Heart left ventricle (tissue), 16 donors: ENCODE measurements at places on chromosomes 11 and 22. TPM values are rescaled to one million over a fixed set of nuclear protein-coding genes. Genes with fewer than 3 reads are reported as not detected.
A peak's percentile ranks its signal among the peaks of the same experiment; 100 is the strongest.

- no peak for DNase-seq
These were observed 886.3 kb downstream of the NTM start for GRCh38 chr11:132256528-132257279.

DNA sequence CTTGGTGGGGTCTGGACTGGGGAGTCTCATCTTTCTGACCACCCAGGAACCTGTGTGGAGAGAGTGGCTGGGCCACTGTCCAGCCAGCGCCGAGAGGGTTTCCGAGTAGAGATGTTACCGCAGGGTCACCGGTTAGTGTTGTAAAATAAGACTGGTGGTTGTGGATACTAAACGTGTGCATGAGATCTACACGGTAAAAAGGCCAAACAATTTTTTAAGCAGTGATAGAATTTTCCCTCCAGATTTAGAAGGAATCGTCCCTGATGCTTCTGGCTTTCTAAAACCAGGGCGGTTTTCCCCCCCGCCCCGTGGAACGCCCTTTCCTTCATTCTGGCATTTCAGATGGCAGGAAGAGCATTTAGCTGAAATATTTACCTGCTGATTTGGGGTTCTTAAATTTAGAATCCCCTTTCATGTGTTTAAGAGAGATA, 72.6 kb upstream of the PPARA start:
- peak; percentile 29 for DNase-seq

- no peak for DNase-seq
These were observed 68.4 kb downstream of the CACNA1I start for GRCh38 chr22:39638958-39639357.

GRCh38 chr22:22547226-22547625, 11.8 kb downstream of the PRAME start:
- no peak for DNase-seq

- DNase-seq, result no peak
These were observed 1.3 kb downstream of the OR52E4 start for GRCh38 chr11:5881756-5882155.

The RAB38 gene
- total RNA-seq, result 0.47 TPM

DNA sequence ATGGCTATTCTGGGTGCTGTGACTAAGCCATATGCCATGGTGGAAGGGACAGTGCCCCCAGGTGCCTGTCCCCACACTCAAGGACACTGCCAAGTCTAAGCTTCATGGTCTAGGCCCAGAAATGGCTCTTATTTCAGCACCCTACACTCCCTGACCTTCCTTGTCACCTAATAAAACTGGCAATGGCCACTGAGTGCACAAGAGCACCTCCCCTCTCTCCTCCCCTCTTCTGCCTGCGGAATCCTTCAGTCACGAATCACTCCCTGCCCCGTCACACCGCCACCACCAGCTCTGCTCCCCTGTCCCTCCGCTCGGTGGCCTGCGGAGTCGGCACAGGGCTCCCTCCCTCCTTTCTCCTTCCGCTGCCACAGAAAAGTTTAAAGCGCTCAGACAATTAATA, 19.0 kb upstream of the LMO1 start:
- no peak for DNase-seq

DNA sequence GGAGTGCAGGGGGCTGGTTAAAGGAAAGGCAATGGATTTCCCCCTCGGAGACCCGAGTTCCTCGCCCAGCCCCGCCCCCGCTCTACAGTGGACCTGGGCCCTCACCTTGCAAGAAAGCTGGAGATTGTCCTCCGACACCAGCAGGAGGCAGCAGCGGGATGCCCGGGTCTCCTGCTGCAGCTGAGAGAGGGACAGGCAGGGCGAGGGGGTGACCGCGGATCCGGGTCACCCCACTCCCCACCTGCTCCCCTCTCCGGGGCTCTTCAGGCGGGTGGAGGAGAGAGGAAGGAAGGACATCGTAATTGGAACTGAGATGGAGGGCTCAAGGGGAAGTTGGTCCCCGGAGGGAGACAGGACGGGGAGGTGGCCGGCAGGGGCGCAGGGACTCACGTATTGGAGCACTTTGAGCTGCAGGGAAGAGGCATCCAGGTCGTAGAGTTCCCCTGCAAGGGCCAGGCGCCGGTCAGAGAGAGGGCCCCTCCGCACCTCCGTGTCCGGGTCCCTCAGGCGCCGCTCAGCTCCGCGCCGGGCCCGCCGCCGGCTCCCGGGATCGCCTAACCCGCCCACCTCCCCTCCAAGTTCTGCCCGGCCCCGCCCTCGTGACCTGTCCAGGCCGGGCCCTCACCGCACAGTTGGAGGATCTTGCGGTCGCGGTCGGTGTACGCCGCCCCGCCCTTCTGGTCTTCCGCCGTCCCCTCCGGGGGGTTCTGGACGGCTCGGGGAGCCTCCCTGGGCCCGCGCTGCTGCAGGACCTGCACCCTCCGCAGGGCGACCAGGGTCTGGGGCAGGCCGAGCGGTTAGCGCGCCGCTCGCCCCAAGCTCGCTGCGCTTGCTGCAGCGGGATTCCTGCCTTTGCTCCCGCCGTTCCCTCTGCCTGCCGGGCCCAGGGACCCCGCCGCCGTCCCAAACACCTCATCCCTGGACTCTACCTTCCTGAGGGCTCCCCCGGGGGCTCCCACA, 84.1 kb downstream of the PDE2A start:
- DNase-seq, result peak; percentile 68

GRCh38 chr11:18608376-18608775, 8.8 kb downstream of the MISFA start:
- DNase-seq, result no peak

DNA sequence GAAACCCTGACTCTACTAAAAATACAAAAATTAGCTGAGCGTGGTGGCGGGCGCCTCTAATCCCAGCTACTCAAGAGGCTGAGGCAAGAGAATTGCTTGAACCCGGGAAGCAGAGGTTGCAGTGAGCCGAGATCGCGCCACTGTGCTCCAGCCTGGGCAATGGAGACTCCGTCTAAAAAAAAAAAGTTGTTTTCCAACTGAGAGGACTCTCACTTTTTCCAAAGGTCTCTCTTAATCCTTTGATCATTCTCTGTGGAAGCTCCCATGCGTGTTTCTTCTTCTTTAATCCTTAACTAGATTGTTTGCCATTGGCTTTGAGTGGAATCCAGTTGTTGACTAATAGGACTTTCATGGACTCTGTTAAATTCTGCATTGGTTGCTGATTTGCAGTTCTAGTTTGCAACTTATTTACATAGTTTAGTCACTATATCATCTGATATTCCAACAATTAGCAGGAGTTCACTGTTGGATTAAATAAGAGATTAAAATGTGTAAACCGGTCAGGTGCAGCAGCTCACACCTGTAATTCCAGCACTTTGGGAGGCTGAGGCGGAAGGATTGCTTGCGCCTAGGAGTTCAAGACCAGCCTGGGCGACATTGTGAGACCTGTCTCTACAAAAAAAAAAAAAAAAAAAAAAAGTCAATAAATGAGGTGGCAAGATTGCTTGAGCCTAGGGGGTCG, 79.7 kb downstream of the C22orf31 start:
- DNase-seq, result no peak

The MS4A1 gene
- total RNA-seq, result 0.86 TPM

The DDIAS gene
- total RNA-seq, result 0.18 TPM
